ENCODE measurements at places on chromosomes 12 and 14.
A peak's percentile ranks its signal among the peaks of the same experiment; 100 is the strongest.

DNA sequence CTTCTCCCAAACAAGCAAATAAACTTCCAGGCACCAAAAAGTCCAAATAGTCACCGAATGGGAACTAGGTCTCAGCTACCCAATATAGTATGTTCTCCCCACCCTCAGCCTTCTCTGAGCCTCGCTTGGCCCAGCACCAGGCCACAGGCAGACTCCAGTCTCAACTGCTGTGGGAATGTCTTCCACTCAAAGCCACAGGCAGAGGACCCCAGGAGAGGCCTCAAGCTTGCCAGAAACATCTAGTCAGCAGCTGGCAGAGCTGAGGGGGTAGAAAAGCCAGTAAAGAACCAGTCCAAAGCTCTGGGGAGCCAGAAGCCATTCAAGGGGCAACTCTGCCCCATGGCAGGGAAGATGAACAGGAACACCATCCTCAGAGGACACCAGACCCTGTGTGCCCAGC, 41.8 kb downstream of the FMNL3 start:
- no peak for DNase-seq

- DNase-seq = no peak
These were observed 310.9 kb downstream of the ADGRD1 start for GRCh38 chr12:131264635-131265034.

GRCh38 chr12:49288412-49288853, 6.5 kb upstream of the PRPH start:
- peak; percentile 34 for DNase-seq

- DNase-seq = no peak
These were observed 119.2 kb downstream of the AACS start for GRCh38 chr12:125184213-125184967.

DNA sequence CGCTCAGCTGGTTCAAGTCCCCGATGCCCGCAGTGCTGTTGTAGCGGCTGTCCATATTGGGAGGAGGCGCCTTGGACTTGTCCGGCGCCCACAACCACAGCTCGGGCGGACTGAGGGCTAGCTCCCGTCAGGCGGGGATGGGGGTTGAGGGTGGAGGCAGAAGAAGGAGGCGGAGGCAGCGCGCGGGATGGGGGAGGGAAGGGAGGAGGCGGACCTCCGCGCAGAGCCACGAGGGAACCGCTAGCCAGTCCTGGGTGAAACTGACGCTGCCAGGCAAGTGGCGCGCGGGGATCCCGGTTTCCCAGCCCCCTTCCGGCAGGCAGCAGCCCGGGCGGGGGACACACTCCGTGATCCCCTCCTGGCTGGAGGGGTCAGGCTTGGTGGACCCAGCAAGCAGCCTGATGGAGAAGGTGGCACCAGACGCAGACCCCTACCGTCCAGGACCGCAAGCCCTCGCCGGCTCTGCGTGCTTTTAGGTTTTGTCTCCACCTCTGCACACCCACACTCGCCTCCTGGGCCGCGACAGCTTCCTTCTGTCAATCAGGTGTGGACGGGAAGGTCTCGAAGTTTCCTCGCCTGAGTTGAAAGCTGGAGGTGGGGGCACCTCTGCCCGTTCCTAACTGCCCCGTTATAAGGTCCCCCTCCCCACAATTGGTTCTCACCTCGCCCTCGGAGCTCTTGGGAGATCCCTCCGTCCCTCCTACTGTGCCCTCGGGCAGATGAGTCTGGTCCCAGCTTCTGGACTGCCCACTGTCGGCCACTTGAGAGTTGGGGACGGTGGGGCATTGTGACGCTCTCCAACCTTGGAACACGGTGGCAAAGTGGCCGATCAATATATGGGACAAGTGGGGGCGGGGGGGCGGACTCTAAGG, at the start of gene CPNE8:
Gene CPNE8, minus strand, starts transcription at position 112 of the 872 bp plus-strand sequence. Its CDS starts 57 bp downstream, at position 55.
- DNase-seq = no peak

DNA sequence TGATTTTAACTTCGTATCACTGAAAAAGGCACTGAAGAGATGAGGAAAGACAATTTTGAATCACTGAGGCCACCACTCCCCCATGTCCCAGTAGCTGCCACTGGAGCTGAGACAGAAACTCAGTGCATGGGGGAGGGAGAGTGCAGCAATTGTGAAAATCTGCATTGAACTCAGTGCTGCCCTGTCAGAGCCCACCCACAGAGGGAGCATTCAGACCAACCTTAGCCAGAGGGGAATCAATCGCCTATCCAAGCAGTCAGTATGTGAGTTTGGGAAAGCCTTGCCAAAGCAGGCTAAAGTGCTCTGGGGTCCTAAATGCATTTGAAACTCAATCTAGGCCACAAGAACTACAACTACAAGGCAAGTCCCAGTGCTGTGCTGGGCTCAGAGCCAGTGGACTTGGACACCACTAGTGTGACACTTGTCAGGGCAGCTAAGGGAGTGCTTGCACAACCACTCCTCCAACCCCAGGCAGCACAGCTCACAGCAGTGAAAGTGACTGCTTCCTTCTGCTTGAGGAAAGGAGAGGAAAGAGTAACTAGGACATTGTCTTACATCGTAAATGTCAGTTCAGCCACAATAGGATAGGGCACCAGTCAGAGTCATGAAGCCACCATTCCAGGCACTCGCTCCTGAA, 13.3 kb downstream of the RNASE3 start:
- no peak for DNase-seq

All from GDM1 (cell line).